CD4-positive, alpha-beta T cell treated with Interleukin-1 beta for 1 hour (primary cell): ENCODE measurements at places on chromosomes 3 and 15.
A peak's percentile ranks its signal among the peaks of the same experiment; 100 is the strongest.

DNA sequence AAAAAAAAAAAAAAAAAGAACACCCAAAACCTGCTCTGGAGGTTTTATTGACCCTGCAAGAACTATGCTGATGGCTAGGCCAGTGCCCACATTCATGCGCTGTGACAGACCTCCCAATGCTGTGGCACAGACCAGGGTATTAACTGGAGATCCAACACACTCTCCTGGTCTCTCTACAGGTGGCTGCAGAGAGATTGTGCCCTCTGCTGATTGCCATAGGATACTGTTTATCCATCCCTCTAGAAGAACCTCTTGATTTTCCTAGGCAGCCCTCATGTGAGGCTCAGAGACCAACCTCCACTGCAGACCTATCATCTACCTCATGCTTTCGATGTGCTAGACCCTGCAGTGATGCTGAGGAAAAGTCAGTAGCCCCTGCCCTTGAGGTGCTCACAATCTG lies 125.5 kb upstream of the TRIM42 start:
- DNase-seq = no peak

DNA sequence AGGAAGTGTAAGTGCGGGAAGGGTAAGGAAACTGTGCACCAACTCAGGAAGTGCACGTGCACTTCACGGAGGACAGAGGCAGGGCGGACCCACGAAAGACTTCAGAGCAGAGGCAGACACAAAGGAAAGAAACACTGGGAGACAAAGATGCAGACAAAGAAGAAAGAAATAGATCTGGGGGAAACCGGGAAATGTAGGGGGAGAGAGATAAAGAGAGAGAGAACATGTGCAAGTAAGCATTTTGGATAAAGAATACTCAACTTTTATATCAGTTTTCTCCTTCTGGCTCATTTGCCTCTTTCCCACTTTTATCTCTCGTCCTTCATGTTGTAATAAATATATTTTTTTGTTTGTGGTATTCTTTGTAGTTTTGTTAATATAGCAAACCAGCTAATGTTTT lies 204.2 kb downstream of the WDR72 start:
- DNase-seq = no peak

DNA sequence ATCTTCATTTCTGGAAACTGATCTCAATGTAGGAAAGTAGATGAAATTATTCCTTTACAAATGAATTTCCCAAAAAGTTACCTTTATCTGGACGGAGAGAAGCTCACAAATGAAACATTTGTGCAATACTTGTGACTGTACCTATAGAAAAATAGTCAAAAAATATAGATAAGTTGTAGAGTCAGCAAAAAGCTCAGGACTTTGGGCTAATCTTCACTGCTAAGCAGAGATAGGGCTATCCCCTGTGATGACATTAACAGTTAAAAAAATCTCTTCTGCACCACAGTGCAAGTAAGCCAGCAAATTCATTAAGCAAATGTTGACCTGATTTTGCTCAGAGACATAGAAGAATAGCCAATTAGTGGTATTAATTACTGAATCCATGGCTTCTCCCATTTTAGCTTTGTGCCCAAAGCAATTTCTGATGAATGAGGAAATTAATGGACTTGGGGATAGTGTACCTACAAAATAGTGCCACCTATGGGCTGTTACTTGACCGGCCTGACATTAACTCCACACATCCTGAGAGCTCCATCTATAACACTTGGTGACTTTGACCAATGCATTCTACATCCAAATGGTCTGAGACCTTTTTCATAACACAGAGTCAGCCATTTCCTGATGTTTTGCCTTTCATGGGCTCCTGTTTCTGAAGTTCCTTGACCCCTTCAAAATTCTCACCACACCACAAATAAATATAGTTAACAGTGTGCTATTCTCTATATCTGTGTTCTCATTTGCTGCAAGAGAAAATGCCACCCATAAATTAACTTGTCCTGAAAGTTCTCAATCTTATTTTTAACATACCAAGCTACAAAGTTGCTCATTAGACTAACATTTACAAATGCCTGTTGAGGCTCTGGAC lies 105.0 kb downstream of the SSR3 start:
- DNase-seq = peak; percentile 9

DNA sequence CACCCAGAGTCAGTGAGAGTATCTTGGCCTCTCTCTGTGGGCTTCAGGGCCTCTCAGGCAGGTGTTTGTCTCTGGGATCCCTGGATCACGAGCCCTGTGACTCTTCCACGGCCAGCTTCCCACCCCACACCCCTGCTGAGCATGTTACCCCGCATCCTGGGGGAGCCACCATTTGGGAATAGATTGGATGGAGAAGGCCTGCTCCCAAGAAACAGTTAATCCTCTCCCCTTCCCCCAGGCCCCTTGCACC lies 15.5 kb upstream of the SRP14 start:
- DNase-seq = no peak

DNA sequence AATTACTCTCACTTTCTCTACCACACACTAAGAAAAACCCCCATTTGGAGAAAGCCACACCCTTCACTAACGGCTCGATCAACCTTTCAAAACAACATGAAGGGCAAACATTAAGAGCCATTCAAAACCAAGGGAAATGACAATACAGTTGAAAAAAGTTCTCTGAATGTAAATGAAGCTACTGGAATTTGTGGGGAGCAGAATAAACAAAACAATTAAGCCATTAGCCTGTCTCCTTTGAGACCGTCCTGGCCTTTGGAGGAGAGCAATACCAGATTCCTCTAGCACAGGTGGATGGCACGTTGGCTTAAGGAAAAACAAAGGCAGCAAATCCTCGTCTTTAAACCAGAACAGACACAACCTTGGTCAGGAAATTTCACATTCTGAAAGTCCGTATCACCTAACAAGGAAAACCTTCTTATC lies 18.7 kb downstream of the MYO1E start:
- DNase-seq = no peak

DNA sequence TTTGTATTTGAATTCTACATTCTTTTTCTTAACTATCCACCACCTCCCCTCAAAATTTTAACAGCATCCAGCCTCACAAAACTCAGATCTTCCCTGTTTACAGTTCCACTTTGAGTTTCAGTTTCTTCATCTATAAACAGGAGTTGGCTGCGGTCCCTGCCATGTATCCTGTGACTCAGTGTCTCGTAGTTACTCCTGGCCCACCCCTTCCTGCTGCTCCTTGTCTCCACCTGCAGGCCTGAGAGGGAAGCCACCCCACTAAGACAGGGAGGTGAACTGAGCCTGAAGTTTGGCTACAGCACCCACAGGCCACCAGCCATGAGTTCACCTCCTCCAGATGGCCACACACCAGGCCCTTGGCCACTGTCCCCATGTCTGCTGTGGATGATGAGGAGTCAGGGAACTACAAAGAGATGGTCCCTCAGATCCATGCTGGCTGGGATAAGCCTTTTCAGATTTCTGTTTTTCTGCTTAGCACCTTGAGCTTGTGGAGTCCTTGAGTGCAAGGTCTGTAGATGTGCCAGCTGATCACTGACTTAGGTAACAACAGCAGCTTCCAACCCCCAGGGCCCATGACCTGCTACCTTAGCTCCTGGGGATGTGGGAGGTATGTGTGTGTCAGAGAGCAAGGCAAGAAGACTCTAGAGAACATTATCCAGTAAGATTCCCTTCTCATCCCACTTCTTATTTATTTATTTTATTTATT lies 37.5 kb downstream of the CD86 start:
- peak; percentile 51 for DNase-seq

DNA sequence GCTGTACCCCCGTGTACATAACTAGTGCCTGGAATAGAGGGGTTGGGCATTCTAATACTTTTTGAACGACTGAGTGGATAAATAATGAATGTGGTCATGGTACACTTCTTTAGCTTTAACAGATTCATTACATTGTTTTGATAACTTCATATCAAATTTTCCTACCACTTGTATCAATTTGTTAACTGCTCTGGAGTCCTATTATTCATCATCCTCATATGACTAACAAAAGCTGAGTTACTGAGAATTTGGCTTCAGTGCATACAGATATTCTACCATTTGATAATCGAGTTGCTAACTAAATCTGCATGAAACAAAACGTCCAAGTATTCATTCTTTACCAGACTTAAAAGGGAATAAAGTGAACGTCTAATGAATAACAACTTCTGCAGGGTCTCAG lies 31.7 kb downstream of the FRMD5 start:
- DNase-seq = no peak

- DNase-seq = peak; percentile 19
Observed at GRCh38 chr3:195101001-195101583, 169.9 kb downstream of the XXYLT1 start.

DNA sequence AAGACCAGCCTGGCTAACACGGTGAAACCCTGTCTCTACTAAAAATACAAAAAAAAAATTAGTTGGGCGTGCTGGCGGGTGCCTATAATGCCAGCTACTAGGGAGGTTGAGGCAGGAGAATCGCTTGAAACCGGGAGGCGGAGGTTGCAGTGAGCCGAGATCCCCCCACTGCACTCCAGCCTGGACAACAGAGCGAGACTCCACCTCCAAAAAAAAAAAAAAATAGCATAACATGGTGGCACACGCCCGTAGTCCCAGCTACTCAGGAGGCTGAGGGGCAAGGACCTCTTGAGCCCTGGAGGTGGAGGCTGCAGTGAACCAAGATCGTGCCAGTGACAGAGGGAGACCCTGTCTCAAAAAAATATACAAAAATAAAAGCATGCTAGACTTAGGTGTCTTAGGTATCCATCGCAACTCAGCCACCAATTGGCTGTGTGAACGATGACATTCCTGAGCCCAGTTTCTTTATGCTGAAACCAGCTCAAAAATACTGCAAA lies 6.2 kb downstream of the PLCH1 start:
- no peak for DNase-seq

GRCh38 chr3:183100376-183100775 lies 1.1 kb upstream of the MCCC1 start:
- DNase-seq = no peak
